Stimulated activated CD8-positive, alpha-beta memory T cell treated with anti-CD3 and anti-CD28 coated beads, Interleukin-2, amount 100 ng/mL, for 1 hour (primary cell): ENCODE measurements at places on chromosomes 12 and 14.

GRCh38 chr12:75560167-75560566, 48.8 kb upstream of the KRR1 start:
- no peak for DNase-seq

- no peak for DNase-seq
Observed at GRCh38 chr12:69428351-69429073, 41.7 kb upstream of the FRS2 start.

GRCh38 chr14:39243831-39244230, 10.1 kb downstream of the MIA2 start:
- DNase-seq, result no peak

- DNase-seq, result no peak
Observed at GRCh38 chr14:89379006-89379405, 38.0 kb downstream of the FOXN3 start.

- DNase-seq, result no peak
Observed at GRCh38 chr14:75126121-75126544, 715 bp downstream of the NEK9 start.

GRCh38 chr12:9606247-9606646, 1.5 kb downstream of the KLRB1 start:
- DNase-seq, result no peak

- no peak for DNase-seq
Observed at GRCh38 chr12:39502726-39503125, 59.8 kb upstream of the KIF21A start.

- DNase-seq, result no peak
Observed at GRCh38 chr12:48750769-48751356, 34.4 kb upstream of the CCNT1 start.
